CD4-positive, alpha-beta memory T cell (primary cell): ENCODE measurements at places on chromosomes 1 and 21. TPM values are rescaled to one million over a fixed set of nuclear protein-coding genes. Genes with fewer than 3 reads are reported as not detected.
A peak's percentile ranks its signal among the peaks of the same experiment; 100 is the strongest.

- H3K27ac ChIP-seq = no peak overlapping the region
- no peak for DNase-seq
- H3K4me1 ChIP-seq = no peaks in the 10 kb centered on the region
- H3K27me3 ChIP-seq = no peaks in the 10 kb centered on the region
- H3K36me3 ChIP-seq = no peaks in the 10 kb centered on the region
These were observed 7.9 kb upstream of the MRPS15 start for GRCh38 chr1:36471830-36472641.

GRCh38 chr1:155961937-155962336 is 16.4 kb downstream of the ARHGEF2 start:
- no peaks in the 10 kb centered on the region for H3K27me3 ChIP-seq

VASH2 gene
- not detected for polyA plus RNA-seq

GRCh38 chr1:31326461-31326860 is 29.6 kb downstream of the ZCCHC17 start:
- H3K27ac ChIP-seq = no peak overlapping the region
- no peak overlapping the region for H3K4me3 ChIP-seq
- H3K36me3 ChIP-seq = no peaks in the 10 kb centered on the region
- no peak for DNase-seq
- H3K27me3 ChIP-seq = no peaks in the 10 kb centered on the region

GRCh38 chr21:15052459-15052763 is 12.4 kb downstream of the NRIP1 start:
- H3K4me1 ChIP-seq = peaks cover 39% of the 10 kb centered on the region
- DNase-seq = no peak
- no peaks in the 10 kb centered on the region for H3K27me3 ChIP-seq
- H3K4me3 ChIP-seq = no peak overlapping the region

LRRC53 gene
- not detected for polyA plus RNA-seq

DNA sequence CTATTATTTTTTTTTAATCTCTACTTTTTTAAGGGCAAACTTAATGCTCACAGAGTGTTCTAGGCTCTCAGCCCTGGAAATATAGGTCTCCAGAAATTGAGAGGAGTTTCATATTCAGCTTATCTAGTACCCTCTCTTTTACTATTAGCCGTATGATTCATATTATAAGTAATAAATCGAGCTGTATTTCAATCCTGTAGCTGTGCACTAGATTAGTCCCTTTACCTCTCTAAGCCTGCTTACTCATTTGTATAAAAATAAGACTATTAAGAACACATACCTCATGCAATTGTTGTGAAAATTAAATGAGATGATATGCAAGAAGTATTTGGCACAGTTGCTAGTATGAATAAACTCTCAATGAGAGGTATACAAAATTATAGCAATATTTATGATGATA is 128.2 kb upstream of the HOOK1 start:
- H3K27me3 ChIP-seq = no peaks in the 10 kb centered on the region
- no peaks in the 10 kb centered on the region for H3K4me1 ChIP-seq
- no peaks in the 10 kb centered on the region for H3K36me3 ChIP-seq
- no peak for DNase-seq
- H3K4me3 ChIP-seq = no peak overlapping the region

DNA sequence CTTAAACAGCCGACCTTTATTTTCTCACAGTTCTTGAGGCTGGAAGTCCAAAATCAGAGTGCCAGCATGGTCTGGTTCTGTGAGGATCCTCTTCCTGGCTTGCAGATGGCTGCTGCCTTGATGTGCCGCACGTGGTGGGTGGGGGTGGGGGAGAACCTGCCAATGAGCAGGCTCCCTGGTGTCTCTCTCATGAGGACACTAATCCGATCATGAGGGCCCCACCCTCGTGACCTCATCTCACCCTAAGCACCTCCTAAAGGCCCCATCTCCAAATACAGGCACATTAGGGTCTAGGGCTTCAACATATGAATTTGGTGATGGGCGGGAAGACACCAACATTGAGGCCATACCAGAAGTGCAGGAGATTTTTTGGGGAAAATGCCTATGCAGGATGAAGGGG is 37.8 kb downstream of the ACTN2 start:
- H3K4me1 ChIP-seq = no peaks in the 10 kb centered on the region
- DNase-seq = no peak
- no peak overlapping the region for H3K27ac ChIP-seq
- H3K4me3 ChIP-seq = no peak overlapping the region
- H3K27me3 ChIP-seq = no peaks in the 10 kb centered on the region

ZNF593 gene
- 32.9 TPM for polyA plus RNA-seq

DNA sequence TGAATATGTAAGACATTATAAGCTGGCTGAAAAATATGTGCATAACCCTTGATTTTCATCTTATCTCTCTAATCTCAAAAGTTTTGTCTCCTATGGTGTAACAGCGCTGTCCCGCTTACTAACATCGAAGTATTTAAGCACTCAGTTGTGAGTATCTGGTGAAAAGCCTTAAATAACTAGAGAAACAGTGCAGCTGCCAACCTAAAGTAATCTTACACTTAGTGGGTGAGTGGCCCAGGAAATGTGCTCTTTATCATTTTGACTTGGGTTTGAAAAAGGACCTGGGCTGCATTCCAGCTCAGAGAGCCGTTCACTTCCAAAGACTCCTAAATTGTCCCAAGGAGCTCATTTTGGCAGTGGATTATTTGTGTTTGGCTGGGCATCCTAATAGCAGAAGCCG is 225.9 kb downstream of the SPATA17 start:
- no peaks in the 10 kb centered on the region for H3K4me1 ChIP-seq
- no peaks in the 10 kb centered on the region for H3K27me3 ChIP-seq
- no peak overlapping the region for H3K27ac ChIP-seq
- DNase-seq = no peak
- no peaks in the 10 kb centered on the region for H3K36me3 ChIP-seq

DNA sequence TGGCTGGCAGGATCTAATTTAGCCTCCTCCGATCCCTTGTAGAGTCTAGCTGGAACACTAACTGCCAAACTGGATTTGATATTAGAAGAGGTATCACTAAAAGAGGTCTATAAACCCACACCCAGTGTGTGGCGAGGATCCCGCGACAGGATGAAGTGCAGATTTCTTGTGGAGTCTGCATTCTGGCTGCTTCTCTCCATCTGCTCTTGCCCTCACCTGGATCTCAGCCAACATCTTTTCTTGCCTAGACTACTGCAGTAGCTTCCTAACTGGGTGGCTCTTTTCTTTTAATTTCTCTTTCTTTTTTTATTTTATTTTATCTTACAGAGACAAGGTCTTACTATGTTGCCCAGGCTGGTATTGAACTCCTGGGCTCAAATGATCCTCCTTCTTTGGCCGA is 48.9 kb upstream of the CAPZB start:
- no peaks in the 10 kb centered on the region for H3K4me1 ChIP-seq
- DNase-seq = no peak
- no peak overlapping the region for H3K4me3 ChIP-seq
- no peak overlapping the region for H3K27ac ChIP-seq
- no peaks in the 10 kb centered on the region for H3K27me3 ChIP-seq
- no peaks in the 10 kb centered on the region for H3K36me3 ChIP-seq

DYNLT4 gene
- polyA plus RNA-seq = 1.0 TPM

NUDT4B gene
- polyA plus RNA-seq = 3.1 TPM

DNA sequence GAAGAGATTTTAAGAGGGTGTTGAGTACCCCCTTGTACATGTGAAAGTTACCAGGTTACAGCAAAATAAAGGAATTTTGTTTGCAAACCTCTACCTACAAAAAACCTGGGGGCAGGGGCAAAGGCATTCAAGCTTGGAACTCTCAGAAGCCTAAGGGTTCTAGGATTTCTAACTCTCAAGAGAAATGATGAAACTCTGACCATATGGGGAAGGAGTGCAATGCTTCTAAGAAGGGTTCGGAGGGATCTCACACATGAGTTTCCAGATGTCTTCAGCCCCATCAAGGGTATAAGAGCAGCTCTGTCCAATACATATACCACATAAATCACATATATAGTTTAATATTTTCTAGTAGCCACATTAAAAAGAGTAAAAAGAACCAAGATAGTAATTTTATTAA is 7.3 kb upstream of the FCGR2A start:
- H3K4me1 ChIP-seq = no peaks in the 10 kb centered on the region
- no peak for DNase-seq
- no peaks in the 10 kb centered on the region for H3K36me3 ChIP-seq
- H3K4me3 ChIP-seq = no peak overlapping the region
- no peak overlapping the region for H3K27ac ChIP-seq

ITLN1 gene
- polyA plus RNA-seq = not detected

GRCh38 chr1:220001095-220001501 is 45.2 kb downstream of the EPRS1 start:
- no peak for DNase-seq
- peaks cover 65% of the 10 kb centered on the region for H3K36me3 ChIP-seq
- no peaks in the 10 kb centered on the region for H3K27me3 ChIP-seq
- no peaks in the 10 kb centered on the region for H3K4me1 ChIP-seq
- no peak overlapping the region for H3K4me3 ChIP-seq

- no peaks in the 10 kb centered on the region for H3K27me3 ChIP-seq
- H3K27ac ChIP-seq = peak overlapping the region; percentile 98
- peaks cover 100% of the 10 kb centered on the region for H3K4me1 ChIP-seq
- peak; percentile 80 for DNase-seq
- no peak overlapping the region for H3K4me3 ChIP-seq
These were observed 10.1 kb downstream of the RUNX3 start for GRCh38 chr1:24919791-24920532.

DNA sequence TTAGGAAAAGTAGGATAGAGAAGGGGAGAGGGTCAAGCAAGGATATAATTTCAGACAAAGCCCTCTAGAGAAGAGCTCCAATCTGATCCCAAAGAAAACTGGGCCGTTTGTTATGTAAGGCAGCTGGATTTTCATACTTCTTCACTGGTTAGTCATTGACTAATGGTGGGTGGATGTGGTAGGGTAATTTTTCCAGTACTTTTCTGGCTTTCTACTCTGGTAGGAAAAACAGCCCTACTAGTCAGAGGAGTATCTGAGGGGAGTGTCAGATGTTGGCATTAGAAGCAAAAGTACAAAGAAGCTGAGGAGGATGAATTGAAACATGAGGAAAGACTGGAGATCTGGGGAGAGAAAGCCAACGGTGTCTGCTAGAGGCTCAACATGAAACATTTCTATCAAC is 145.3 kb downstream of the TNFSF18 start:
- no peak overlapping the region for H3K27ac ChIP-seq
- H3K36me3 ChIP-seq = no peaks in the 10 kb centered on the region
- H3K4me1 ChIP-seq = peaks cover 23% of the 10 kb centered on the region
- no peak overlapping the region for H3K4me3 ChIP-seq

DNA sequence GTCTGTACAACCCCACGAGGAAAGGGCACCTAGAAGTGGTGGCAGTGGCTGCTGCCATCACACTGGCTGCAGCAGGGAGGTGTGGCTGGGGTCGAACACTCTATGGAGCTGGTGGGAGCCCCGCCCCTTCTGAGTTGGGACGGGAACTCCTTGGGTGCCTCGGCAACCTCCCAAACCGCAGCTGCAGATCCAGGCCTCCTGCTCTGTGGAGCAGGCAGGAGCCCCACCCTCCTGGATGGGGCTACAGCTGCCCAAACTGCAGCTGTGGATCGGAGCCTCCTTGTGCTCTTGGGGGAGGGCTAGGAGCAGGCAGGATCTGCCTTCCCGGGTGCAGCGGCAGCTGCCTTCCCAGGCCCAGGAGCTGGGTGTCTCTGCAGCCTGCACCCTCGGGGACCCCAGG is 38.9 kb upstream of the TARDBP start:
- no peak overlapping the region for H3K27ac ChIP-seq
- DNase-seq = no peak
- peaks cover 4% of the 10 kb centered on the region for H3K27me3 ChIP-seq
- H3K4me1 ChIP-seq = no peaks in the 10 kb centered on the region
- no peak overlapping the region for H3K4me3 ChIP-seq

AKR7A2 gene
- polyA plus RNA-seq = 134 TPM

DNA sequence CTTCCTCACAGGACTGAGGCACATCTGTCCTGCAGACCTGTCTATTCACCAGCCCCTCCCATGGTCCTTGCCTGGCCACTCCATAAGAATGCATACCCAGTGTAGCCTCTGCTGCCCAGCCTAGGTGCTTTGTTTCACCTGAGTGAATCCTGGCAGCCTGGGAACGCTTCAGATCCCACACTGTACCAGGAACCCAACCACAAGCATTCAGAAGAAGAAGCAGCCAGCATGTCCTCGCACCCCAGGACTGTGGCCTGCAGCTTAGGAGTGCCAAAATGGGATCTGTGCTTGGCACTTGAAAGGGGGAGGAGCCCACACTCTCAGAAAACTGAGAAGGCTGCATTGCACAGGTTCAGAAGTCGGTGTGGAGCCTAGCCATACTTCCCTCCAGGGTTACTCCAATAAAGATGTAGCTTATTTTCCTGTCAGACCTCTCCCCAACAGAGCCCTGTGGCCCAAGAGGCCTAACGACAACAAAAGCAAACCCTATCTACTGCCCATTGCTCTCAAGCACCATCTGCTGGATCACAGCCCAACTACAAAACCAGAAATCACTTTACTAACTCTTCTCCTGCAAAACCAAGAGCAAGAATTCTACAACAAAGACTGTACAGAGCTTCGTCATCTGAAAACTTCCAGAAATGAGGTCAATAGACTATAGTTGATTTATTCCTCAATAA is 923.1 kb upstream of the NEGR1 start:
- DNase-seq = no peak
- H3K4me3 ChIP-seq = no peak overlapping the region
- no peaks in the 10 kb centered on the region for H3K27me3 ChIP-seq
- no peaks in the 10 kb centered on the region for H3K4me1 ChIP-seq
- H3K27ac ChIP-seq = no peak overlapping the region
- H3K36me3 ChIP-seq = no peaks in the 10 kb centered on the region

MYCL gene
- not detected for polyA plus RNA-seq

DNA sequence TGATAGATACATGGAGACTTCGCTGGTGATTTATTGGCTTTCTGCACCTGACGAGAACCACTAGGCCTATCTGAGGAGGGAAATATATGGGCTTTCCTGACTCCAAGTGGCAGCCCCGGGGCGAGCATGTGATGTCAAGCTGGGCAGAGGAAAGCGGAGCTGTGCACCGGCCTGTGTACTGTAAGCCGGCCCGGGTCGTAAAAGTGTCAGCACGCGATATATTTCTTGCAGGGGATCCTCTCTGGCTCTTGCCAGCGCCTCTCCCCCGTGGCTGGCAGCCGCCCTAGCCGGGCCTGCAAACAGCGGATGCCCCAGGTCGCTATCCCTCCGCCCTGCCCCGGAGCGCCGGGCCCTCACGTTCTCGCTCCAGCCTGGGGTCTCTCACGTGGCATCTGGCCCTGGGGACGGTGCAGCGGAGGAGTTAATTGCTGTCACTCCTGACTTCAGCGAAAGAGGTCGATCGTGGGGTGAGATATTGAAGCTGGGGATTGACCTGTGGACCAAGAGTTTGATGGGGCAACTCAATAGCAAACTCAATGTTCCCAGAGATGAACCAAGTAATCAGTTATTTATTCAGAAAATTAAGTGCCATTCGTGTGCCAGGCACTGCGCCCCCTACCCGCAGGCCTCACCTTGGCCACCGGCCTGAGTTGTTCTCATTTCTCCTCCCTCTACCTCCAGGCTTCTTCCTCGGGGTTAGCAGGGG is 41.0 kb upstream of the HAO2 start:
- peak; percentile 13 for DNase-seq
- no peak overlapping the region for H3K27ac ChIP-seq
- H3K36me3 ChIP-seq = no peaks in the 10 kb centered on the region
- H3K27me3 ChIP-seq = no peaks in the 10 kb centered on the region

- no peaks in the 10 kb centered on the region for H3K4me1 ChIP-seq
- peak; percentile 15 for DNase-seq
- no peak overlapping the region for H3K27ac ChIP-seq
These were observed 3.8 kb upstream of the RGSL1 start for GRCh38 chr1:182446033-182446669.

- no peaks in the 10 kb centered on the region for H3K36me3 ChIP-seq
- no peak for DNase-seq
- no peak overlapping the region for H3K4me3 ChIP-seq
- H3K27me3 ChIP-seq = no peaks in the 10 kb centered on the region
These were observed 63.5 kb downstream of the DISC1 start for GRCh38 chr1:231690059-231690458.
